ENCODE measurements at places on chromosomes 12 and 14.
A peak's percentile ranks its signal among the peaks of the same experiment; 100 is the strongest.

DNA sequence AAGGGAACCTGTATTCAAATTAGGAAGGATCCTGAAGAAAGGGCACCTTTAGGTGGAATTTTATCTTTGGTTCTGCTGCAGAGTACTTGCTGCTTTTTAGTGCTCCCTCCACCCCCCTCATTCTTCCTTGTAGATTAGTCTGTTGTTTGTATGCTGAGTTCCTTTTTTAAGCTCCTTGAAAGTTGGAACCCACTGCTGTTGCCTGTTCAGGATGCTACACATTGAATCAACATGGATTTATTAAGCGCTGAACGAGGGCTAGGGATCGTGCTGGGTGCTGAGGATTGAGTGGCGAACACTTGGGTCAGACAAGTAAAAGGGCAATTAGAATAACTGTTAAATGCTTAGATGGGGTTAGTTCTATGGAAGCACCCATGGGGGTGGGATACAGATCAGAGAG lies 884 bp upstream of the AMN1 start:
- peak; percentile 34 for DNase-seq

DNA sequence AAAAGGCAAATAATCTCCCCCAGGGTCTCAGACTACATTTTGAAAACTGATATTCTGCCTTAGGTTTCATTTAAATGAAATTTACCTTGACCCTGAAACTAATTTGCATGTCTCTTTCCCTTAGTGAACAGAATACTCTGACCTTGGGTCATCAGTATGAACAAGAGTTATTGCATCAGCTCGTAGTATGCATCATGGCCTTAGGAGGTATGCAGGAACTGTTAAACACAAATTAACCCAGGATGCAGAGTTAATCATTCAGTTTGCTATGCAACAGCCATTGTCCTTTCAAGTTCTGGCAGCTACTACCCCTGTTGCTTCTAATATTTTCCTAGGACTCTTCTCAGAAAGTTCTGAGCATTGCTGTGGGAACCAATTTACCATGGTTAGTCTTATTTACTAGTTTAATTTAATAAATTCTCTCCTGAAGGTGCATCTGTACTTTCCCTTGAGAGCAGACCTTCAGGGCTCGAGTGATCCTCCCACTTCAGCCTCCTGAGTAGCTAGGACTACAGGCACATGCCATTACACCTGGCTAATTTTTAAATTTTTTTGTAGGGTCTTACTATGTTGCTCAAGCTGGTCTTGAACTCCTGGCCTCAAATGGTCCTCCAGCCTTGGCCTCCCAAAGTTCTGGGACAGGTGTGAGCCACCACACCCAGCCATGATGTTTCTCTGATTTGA lies 126.7 kb downstream of the TTC6 start:
- no peak for DNase-seq

DNA sequence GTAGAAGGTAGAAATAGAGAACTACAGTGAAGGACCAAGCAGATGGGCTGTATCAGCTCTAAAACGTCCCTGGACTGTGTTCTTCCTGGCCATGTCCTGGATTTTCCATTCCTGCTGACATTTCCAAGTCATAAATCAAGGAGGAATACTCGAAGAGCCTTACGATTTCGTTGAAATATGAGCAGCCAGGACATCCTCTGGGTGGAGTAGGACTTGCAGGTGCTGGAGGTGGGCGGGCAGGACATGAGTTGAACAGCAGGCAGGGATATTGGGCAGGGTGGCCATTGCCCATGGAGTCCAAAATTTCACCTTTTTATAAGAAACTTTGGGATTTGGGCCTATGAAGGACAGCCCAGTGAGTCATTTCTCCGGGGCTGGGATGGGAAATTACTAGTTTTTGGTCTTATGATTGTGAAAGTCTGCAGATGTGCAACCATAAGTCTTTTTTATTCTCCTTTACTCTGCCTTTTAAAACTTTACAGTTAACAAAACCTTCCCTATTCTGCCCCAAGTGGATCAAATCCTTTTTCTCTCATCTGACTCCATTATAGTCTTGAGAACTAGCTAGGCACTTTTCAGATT lies 88.8 kb downstream of the TMX1 start:
- no peak for DNase-seq

GRCh38 chr12:46578190-46578982 lies 205.8 kb upstream of the SLC38A2 start:
- no peak for DNase-seq

GRCh38 chr12:103905730-103906349 lies 24.4 kb upstream of the HSP90B1 start:
- DNase-seq: no peak

- DNase-seq: no peak
Measured at GRCh38 chr12:21879312-21879711, 61.9 kb downstream of the ABCC9 start.

GRCh38 chr14:57227083-57227482 lies 41.6 kb downstream of the EXOC5 start:
- no peak for DNase-seq

DNA sequence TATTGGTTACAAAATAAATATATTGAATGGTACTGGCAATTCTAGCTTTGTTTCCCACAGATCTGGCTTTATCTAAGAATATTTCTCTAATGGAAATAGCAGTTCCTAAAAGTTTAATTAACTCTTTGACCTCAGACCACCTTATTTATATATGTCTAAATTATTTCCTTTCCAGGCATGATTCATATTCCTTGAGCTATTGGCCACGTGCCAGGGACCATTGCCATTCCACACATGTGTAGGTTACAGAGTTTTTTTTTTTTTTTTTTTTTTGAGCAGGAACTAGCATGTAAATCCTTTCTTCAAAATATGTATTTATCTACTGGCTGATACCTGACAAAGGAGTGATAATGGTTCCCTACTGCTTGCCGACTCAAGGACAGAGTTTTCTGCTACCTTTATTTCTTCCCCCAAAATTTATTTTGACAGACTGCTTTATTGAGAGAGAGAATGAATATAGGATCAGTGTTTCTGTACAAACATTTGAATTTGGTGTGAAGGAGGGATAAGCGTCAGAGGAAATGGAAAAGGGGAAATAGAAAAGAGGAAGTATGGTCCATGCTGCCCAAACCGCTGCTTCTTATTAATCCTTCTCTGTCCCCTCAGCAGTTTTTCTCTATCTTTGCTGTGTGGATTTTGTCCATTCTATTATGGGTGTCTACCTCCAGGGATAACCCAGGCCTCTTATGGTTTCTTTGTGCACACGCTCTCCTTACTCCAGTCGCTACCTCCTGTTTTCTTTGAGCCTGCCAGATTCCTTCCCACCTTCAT lies 36.4 kb downstream of the PDE3A start:
- peak; percentile 76 for DNase-seq

GRCh38 chr14:99080306-99080705 lies 191.7 kb downstream of the BCL11B start:
- no peak for DNase-seq

GRCh38 chr12:126112849-126113248 lies 1047.6 kb downstream of the AACS start:
- no peak for DNase-seq

DNA sequence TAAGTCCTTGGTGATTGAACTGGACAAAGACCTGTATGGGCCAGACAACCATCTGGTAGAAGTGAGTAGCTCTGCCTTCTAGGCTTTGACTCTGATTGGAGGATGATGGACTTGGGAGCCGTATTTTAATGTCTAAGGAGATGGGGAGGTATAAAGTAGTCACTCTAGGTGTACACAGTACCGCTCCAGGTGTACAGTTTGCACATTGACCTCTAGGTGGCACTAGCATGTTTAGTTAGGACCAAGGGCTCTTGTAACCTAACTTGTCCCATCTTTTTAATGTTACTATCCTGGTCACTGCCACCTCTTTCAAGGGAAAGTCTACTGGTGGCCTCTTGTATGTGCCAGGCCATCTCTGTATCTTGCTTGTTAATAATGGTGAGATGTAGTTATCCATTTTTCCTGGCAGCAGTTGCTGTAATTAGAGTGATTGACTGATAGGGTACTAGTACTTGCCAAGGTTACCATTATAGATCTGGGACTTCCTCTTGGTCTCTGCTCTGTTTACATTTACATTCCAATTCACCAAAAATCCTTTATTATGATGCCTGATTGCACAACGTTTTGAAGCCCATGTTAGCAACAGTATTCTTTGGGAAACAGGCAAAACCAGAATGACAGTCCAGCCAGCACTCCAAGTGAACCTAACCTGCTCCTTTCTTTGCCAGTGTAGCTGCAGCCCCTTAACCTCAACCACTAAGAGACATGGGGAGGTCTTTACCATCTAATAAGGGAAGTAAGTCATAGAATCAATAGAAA lies 3.6 kb downstream of the SMARCD1 start:
- DNase-seq: peak; percentile 85

DNA sequence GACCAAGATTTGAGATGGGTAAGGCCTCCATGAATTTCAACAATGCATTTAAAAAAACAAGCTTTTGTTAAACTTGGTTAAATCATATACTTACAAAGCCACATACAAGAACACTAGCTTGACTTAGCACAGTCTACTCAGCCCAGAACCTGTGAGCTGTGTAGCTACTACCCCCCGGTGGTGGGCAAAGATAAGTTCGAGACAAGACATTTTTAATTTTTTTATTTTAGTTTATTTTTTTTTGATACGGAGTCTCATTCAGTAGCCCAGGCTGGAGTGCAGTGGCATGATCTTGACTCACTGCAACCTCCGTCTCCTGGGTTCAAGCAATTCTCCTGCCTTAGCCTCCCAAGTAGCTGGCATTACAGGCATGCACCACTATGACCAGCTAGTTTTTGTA lies 3.7 kb upstream of the NECAP1 start:
- DNase-seq: peak; percentile 83
